ENCODE measurements at places on chromosomes 3 and 15.

GRCh38 chr3:57872606-57873005 lies 116.5 kb downstream of the SLMAP start:
- DNase-seq = no peak

GRCh38 chr3:42651248-42652091 lies 2.0 kb upstream of the ZBTB47 start:
- no peak for DNase-seq

DNA sequence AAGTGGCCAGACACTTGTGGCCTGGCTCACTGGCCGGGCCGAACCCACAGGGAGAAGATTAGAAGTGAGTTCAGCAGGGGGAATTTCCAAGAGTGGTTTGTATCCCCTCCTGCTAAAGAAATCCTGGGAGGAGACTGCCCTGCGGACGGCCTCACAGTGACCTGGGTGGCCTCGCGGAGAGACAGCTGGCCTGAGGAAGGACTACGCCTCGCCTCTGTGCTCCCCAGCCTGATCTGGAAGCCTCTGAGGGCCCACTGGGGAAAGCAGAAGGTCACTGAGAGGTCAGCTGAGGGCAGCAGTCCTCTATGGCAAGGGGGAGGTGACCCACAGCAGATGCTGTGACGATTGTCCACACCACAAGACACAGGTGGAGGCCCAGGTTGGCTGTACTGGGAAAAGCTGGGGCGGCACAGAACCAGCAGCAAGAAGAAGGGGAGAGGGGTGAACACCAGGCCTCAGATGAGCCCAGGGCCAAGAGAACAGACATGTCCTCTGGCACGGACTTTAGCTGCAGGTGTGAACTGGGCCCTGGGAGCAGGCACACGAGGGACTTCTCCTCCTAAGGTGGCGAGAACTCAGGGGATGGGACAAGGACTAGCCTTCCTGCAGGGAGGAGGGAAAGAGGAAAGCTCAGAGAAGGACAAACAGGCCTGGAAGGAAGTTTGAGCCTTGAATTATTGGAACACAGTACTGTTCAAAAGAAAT lies 37.2 kb upstream of the DLG1 start:
- no peak for DNase-seq

DNA sequence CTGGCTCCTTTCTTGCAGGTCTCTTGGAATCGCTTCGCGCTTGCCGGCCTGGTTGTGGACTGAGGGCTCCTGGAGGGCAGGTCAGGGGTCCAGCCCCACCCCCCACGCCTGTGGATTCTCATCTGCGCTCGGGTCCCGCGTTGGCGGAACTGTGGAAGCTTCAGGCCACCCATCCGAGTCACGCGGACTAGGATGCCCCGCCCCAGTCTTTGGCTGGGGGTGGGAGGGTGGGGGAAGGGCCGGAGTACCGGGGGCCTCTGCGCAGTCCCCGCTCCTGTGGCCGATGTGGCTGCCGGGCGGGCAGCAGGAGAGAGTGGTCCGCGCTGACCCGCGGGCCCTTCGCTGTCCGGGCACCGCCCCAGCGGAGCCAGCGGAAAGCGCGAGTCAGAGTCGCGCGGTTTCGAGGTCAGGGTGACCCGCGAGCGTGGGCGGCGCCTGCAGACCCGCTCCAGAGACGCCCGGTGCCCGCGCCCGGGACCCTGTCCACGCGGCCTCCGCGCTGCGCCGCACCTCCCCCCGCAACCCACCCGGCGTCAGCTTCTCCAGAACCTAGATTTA lies 114.2 kb downstream of the KLF13 start:
- DNase-seq = peak; percentile 30

DNA sequence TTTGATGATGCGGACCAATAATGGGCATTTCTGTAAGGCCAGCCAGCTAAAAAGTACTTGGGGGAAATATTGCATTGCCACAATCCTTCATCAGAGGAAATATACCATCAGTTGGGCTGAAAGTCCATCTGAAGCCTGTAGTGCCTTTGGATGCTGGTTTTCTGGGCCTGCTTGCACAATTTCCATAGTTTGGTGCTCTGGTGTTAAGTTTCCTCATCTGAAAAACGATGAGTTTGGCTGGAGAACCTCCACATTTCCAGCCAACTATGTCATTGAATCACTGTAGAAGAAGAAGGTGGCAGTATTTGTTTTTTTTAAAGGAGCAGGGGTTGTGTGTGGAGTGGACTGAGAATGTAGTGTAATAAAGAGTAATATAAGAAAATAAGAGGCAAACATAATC lies 10.1 kb downstream of the CCNB2 start:
- DNase-seq = no peak

- peak; percentile 37 for DNase-seq
These were observed 624 bp downstream of the AKAP13 start for GRCh38 chr15:85380812-85381642.

GRCh38 chr3:159824333-159824732 lies 164.3 kb upstream of the IL12A start:
- no peak for DNase-seq

GRCh38 chr3:45333549-45333948 lies 54.8 kb upstream of the LARS2 start:
- DNase-seq = no peak

DNA sequence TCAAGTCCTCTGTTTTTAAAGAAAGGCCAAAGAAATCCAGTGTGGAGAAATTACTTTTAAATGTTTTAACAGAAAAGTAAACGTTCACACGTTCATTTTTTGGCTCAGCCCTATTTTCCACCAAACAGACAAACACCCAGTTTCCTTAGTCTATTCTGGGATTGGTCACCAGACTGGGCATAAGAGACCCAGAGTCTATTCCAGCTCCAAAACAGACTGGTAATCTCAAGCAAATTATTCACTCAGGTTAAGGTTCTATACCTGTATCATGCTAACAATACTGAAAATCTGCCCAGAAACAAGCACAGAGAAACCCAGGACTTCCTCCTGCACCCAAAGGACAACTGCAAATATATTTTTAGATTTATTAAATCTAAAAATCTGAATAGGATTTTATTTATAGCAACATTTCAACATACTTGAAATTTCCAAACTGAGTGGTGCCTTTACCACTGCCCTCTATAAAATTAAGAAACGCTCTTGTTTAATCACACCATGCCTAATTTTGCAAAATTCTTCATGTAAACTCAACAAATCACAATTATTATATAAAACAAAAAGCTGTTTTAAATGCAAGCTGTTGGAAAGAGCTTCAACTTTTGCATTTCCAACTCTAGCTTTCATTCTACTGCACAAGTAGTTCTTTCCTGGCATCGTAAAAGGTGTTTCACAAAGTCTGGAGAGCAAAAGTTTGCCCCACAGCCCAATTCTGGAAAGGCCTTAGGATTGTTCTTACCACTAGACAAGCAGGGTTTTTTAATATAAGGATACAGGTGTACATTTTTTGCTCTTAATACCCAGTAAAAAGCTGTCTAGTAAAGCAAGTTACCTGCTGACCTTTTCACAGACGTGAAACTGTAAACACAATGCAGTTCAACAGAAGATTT lies 18.7 kb downstream of the ZNF148 start:
- DNase-seq = no peak

DNA sequence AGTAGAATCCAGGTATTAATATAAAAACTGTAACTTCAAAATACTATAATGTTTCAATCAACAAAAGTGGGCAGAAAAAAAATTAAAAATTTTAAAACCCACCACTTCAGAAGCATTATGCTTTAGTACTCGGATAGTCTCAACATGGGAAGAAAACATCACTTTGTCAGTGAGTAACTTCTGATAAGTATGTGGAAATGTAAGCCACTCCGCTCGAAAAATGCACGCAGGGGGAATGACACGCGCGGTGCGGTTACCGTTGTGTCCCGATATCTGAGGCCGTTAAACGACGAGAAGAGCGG lies 656 bp downstream of the NGLY1 start:
- no peak for DNase-seq

DNA sequence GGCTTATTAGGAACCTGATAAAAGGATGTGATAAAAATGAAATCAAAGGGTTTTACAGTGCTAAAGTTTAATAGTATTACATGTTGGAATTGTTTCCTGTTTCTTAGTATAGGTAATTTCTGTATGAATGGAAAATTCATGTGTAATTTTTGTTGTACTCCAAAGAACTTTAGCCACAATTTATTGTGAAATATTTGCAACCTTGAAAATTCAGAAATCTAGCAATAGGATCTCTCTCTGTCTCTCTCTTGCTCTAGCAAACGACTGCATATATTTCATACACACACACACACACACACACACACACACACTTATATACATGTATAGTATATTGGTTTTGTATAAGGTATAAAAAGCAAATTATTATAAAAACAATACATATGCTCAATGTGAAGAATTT lies 59.6 kb downstream of the PIAS1 start:
- DNase-seq = no peak

DNA sequence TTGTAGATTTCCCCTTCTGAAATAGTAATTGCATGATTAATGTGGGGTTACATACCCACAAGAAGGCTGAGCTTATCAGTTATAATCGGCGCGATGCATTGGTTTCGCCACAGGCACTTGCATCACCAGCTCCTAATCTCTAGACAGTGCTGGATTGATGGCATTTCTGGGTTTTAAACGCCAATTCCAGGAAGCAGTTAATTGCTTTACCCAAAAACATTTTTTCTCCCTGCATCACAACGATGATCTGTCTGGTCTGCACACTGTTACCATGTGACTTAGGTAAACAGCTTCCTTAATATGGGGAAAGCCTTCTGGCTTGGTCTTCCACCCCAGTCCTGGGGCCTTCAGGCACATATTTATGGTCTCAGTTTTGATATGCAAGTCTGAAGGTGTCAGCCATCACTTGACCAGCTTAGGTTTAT lies 70.0 kb upstream of the HEG1 start:
- no peak for DNase-seq

DNA sequence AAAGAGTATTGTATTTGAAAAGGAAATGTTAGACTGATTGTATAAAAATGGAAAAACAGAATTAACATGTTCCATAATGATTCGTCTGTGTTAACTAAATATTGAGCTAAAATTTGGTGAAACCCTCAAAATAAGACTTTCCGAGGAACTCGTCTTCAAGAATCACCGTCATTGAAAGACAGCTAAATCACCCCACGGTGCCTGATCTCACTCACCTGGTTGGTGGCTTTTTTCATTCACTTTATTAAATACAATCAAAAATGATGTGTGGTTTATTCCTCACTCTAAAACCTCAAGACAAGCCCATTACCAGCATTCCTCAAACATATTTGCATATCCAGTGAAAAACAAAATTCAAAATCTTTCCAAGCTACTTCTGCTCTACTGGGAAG lies 153.9 kb downstream of the FOXP1 start:
- no peak for DNase-seq

DNA sequence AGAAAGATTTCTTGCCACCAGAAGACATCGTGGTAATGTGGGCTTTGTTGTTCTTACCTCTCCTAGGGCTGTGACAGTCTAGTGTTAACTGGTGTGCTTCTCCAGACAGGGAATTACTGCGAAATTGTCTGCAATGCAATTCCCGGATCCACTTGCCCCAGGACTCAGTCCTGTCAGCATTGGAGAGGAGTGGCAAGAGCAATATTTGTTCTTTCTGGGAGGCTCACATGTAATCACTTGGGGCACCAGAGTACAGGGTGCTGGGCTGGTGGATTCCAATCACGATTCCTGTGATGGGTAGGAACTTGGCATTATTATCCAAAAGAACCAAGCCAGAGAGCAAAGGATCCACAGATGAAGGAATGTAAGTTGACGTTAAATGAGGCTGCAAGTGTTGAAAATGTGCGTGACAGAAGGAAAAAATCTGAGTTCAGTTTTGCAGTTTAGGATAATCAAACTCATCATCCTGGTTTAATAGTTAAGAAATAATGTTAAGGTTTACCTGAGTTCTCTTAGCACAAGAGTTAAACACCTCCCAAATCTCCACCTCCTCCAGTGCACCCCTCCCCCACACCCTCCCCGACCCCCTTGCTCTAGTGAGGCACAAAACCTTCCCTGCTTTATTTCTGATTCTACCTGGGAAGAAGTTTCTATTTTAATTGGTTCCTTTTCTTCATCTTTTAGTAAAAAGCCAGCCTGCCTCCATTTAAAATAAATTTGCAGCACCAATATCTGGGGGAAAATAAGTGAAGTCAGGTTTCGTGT lies 79.2 kb downstream of the GMPS start:
- DNase-seq = no peak

DNA sequence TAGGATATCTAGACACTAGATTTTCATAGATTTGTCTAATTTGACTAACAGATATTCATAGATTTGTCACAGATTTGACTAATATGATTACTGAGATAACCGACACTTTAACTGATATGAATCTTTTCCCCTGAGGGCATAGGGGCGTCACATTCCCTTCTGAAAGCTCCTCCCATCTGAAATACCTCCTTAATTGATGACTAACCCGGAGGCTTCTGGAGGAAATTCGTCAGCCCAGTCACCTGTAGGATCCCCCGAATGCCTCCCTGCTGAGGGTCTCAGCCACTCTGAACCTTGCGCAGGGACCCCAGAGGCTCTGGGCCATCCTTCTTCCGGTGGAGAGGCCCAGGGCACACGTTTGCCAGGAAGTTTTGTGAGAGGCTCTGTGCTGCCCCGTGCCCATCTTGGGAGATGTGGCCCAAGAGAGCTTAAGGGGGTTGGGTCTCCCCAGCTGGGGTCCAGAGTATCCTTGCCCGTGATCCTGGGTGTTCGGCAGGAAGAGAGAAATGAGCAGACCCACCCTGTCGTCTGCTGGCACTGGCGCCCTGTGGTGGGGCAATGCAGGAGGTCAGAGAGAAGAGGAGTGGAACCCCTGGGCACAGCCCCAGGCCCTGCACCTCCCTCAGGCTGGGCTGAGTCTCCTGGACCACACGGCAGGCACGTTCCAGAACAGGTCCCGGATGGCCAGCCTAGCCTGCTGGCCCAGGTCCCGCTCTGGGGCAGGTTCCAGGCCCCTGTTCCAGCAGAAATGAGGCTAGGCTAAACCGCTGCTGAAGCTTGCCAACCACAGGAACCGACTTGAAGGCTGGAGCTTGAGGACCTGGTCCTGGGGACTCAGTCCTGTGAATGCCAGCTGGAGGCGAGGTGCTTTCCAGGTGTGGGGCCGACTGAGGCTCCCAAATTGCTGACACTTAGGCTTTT lies 1.7 kb downstream of the PLA2G4D start:
- no peak for DNase-seq

- no peak for DNase-seq
These were observed 799.9 kb downstream of the AGBL1 start for GRCh38 chr15:86879250-86880229.

GRCh38 chr3:35965908-35966307 lies 326.6 kb downstream of the ARPP21 start:
- no peak for DNase-seq

GRCh38 chr15:92305343-92305742 lies 88.3 kb upstream of the ST8SIA2 start:
- DNase-seq = no peak

DNA sequence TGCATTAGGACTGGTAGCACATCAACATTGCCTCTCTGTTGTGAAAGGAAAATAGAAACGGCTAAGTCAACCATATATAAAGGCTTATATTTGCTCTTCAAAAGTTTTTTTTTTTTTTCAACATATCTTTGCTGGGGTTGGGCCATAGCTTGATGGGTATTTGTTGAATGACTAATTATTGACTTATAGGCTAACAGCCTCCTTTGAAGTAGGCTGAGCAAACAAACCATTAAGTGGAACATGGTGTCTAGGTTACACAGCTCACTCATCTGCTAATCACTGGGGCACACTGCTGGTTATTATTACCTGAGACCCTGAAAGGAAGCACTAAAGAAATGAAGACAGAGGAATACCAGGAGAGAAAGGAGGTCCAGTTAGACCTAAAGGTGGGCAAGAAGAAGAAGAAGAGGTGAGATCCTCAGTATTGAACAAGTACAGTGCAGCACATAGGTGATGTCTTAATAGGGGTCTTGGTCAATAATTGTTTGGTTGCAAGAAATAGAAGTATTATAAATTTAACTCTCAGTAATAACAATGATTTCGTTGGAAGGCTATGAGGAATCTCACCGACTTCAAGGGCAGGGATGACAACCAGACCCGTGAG lies 139.4 kb downstream of the RPLP1 start:
- no peak for DNase-seq

GRCh38 chr3:40137591-40138295 lies 171.8 kb upstream of the EIF1B start:
- DNase-seq = no peak

Measured in stimulated activated CD4-positive, alpha-beta T cell treated with anti-CD3 and anti-CD28 coated beads, Interleukin-12 subunit alpha, Interleukin-12 subunit beta, amount 100 ng/mL, for 48 hours (primary cell).